RWPE1 (cell line): ENCODE measurements at places on chromosomes 1 and 21.
A peak's percentile ranks its signal among the peaks of the same experiment; 100 is the strongest.

DNA sequence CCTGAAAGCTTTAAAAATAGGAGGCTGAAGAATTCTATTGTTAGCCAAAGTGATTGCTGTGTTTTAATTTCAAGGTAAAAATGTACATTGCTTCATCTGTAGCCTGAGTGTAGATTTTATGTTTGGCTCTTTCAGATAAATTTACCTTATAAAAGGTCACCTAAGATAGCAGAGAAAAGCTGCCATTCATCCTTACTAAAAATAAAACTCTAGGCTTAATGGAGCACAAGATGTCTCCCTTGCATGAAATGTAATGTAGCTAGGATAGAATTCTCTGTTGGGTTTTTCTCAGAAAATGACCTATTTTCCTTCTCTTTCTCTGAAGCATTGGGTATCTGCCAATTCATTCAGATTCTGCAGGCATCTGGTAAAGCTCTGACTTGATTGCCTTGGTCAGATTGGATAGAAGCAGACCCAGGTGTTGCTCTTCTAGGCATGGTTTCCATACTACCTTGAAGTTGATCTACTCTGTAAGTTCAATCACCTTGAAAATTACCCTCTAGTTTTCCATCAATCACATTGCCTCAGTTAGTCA lies 176.6 kb upstream of the GORAB start:
- DNase-seq, result no peak

- DNase-seq, result no peak
These were observed 12.5 kb downstream of the IQGAP3 start for GRCh38 chr1:156559797-156560385.

- DNase-seq, result no peak
These were observed 251.0 kb downstream of the RHOU start for GRCh38 chr1:228986093-228986904.

DNA sequence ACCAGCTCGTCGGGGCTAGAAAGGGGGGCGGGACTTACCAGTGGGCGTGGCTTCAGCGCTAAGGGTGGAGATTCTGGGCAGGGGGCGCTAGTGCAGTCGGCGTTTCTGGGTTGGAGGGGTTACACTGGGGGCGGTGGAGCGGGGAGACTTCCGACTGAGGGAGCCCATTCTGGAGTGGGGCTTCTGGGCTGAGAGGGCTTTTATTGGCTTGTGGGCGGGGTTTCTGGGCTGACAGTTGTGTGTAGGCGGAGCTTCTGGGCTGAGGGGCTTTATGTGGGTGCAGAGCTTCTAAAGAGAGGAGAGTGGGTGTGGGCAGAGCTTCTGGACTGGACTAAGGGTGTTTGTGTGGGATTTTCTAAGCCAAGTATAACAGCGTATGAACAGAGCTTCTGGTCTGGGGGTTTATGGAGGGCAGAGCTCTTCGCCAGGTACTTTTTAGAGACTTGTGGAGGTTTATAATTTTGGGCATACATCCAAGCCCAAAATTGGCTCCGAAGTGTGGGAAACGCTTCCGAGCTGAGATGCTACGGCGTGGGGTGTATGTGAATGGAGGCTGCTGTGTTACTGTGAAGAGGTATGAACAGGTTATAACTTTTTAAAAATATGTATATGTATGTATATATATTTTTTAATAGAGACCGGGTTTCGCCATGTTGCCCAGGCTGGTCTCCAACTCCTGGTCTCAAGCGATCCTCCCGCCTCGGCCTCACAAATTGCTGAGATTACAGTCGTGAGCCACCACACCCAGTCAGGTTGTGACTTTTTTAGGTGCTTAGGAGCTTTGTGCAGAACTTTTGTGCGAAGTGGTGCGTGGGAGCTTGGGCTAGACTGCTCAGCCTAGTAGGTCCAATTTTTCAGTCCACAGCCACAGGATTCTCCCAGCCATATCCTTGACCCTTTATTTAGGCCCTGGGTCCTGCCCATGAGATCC lies 825 bp downstream of the TMEM39B start:
- DNase-seq, result no peak

GRCh38 chr1:235652364-235652763 lies 2.8 kb upstream of the GNG4 start:
- no peak for DNase-seq

GRCh38 chr1:211483896-211484612 lies 7.9 kb downstream of the RD3 start:
- no peak for DNase-seq

GRCh38 chr1:167094690-167095089 lies 815 bp downstream of the STYXL2 start:
- DNase-seq, result no peak

DNA sequence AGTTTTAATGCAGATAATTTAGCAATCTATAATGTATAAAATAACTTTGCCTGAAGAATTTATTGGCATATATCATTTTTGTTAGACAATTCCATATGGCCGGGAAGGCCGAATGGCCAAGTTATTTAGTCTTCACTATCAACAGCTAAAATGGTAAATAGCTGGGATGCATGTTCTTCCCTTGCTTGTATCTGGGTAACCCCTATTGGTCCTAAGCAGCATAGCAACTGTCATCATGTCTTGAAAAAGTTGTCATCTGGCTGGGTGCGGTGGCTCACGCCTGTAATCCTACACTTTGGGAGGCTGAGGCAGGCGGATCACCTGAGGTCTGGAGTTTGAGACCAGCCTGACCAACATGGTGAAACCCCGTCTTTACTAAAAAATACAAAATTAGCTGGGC lies 340.0 kb upstream of the DPYD start:
- DNase-seq, result no peak

DNA sequence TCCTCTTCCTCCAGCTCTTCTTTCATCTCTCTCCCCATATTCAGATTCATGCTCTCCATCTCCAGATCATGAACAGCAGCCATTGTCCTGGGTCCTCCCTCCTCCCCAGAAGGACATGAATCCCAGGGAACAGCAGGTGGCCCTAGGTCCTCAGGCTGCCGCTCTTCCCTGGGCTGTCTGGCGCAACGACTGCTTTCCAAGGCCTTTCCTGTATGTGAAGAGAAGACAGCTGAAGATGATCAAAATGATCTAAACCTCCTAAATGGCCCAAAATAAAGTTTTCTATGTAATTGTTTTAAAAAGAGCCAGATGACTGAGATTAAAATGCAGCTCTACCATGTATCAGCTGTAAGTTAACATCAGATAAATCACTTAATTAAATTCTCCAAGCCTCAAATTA lies 22.5 kb downstream of the RHBDL2 start:
- no peak for DNase-seq

- DNase-seq, result no peak
These were observed 83.7 kb downstream of the TNFSF18 start for GRCh38 chr1:172966844-172967540.

GRCh38 chr1:164718821-164719220 lies 159.8 kb downstream of the PBX1 start:
- DNase-seq, result no peak

- no peak for DNase-seq
These were observed 150.3 kb downstream of the TNFSF18 start for GRCh38 chr1:172900376-172900997.

- DNase-seq, result no peak
These were observed 482.6 kb downstream of the TTLL7 start for GRCh38 chr1:83516369-83516768.

DNA sequence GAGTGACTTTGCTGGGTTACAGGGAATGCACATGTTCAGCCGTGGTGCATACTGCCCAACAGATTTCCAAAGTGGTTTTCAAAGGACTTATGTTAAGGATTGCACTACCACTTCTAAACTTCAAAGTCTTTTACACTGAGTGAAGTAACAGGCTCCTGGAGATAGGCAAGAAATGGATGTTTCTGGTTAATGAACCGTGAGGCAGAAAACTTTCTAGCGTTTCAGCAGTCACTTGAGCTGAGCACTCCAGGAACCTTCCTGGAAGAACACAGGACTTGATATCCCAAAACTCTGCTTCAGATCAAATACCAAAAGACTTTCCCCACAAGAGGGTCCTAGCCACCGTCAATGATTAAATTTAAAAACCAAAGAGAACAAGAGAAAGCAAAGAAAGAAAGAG lies 74.3 kb upstream of the ATP1A1 start:
- no peak for DNase-seq

- DNase-seq, result no peak
These were observed 187.3 kb downstream of the ATP6V1G3 start for GRCh38 chr1:198352975-198353695.

DNA sequence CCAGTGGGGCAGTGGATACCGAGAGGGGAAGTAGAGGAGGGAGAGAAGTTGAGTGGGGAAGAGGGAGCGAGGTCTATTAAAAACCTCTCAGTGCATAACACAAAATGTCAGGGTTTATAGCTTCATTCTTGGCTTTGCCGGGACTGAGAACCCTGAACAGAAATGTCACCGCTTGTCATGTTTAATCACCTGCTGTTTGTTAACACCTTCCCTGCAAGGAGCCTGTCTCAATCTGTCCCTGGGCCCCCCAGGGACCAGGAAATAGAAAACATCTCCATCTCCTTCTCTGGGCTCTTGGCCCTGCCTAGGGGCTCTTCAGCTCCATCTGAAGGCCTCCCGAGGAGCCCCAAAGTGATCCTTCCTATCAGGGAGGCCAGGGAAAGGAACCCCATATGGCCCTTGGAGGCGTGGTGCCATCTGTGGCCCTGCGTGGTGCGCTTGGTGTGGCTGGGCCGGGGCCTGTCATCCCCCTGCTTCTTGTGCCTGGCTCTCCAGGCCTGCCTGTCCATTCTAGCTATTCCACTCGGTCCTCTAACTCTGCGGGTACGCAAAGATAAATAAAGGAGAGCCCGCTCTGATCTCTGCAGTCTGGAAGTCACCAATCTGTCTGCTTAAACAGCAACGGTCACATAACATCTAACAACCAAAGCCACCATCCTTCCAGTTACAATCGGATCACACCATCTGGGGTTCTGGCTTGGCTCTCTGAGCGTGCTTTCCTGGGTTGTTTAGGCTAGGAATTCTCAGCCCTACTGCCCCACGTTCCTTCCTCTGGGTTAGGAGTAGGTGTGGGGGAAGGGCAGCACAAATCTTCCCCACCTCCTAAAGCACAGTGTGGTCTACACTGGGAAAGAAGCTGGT lies 113.8 kb downstream of the CASZ1 start:
- no peak for DNase-seq

- DNase-seq, result no peak
These were observed 10.2 kb upstream of the CYP4X1 start for GRCh38 chr1:47013293-47013692.

- no peak for DNase-seq
These were observed 247.0 kb upstream of the LYPLAL1 start for GRCh38 chr1:218926631-218927030.

DNA sequence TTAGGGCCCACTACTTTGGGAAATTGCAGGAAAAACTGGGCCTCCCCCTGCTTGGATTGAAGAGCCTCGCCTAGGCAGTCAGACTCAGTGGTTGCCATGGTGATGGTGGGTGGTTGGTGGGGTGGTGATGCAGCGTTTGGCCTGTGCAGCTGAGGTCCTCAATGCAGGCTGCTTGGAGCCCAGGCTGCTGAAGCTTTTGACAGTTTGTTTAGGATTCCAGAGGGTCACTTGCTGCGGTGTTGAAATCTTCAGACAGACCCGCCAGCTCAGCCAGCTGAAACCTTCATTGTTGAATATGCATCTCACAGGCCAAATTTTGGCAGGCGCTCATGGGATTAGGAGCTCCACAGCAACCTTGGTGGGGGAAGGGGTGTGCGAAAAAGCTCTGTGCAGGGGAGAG lies 67.9 kb downstream of the CACNA1E start:
- no peak for DNase-seq

DNA sequence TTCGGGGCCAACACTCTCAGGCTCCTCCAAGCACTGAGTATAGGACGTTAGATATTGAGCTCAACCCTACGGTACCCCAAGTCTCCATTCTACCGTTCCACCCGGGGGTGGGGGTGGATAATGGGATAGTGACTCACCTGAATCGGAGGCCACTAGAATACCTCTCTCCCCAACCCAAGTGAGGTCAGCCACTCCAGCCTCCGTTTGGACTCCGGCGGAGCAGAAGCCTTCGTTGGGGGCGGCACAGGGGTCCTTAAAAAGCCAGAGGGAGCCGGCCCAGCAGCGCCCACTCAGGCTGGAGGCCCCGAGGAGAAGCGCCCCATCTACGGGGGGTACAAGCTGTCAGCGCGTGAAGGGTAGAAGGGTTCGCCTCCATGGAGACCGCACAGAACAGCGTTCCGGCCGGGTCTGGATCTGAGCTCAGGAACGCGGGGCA lies 556 bp downstream of the WDR77 start:
- peak; percentile 80 for DNase-seq

DNA sequence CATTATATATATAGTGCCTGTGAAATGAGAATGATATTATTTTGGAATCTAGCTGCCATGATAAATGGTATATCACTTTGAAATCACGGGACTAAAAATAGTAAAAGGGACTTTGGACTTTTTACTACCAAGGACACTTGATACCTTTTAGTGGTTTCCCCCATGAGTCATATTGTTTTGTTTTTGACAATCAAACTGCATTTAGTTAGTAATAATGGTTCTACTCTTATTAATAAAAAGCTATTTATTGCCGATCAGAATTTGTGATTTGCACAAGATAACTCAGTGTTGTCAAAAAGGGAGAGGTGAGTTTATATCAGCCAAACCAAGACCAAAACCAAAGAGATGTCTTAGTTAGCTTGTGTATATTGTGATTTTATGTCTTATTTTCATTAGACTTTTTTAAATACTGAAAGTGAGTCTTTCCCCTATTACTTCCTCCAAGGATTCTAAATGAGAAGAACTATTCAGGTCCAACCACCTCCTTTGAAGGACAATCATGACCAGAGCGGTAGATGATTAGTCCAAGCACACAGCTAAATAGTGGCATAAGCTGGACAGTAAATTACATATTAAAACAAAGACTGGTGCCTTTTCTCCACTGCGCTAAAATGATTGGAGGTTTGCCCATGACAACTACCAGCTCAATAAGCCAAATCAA lies 281.7 kb upstream of the ESRRG start:
- no peak for DNase-seq

DNA sequence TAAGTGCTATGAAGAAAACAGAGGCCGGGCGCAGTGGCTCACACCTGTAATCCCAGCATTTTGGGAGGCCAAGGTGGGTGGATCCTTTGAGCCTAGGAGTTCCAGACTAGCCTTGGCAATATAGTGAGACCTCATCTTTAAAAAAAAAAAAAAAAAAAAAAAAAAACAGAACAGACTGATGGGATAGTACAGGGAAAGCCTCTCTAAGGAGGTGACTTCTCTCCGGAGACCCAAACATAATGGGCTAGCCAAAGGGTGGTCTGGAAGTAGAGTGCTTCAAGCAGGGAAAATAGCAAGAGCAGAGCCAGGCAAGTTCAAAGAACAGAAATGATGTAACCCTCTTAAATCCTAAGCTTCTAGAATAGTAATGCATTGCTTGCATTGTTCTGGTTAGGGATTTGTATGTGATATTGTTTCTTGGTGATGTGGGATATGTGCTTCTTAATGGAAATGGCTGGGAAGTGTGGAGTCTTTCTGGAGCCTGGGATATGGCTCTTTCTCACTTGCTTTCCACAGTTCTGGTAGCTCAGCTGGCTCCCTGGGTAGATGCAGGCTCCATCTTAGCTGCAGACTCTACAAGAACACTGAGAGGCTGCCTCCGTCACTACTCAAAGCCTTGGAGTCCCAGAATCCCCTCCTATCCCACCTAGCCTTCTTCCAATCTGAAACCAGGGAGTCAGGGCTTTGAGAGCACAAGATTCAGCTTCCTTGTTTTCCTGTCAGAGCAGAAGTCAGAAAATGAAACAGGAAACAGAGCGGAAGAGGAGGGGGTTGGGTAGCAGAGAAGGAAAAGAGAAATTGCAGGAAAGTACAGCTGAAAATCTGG lies 1.9 kb upstream of the PIGV start:
- no peak for DNase-seq
